Activated naive CD8-positive, alpha-beta T cell treated with anti-CD3 and anti-CD28 coated beads, Interleukin-2, amount 50 U/mL, for 24 hours (primary cell): ENCODE measurements at places on chromosomes 3 and 15.

DNA sequence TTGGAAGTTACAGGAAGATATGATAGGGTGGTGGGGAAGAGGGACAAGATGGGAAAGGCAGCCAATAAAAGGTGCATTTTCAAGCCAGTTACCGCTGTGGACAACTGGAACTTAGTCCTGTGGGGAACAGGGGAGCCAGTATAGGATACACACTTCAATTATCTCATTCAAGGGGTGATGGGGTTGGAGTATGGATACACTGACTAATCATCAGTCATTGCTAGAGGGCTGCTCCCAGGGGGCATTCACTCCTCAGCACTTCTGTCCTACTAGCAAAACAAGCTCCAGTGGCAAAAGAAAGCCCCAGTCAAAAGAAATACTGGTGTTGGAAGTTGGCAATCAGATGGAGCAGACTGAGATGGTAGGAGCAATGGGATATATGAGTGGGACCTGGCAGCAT, 183.4 kb upstream of the GADL1 start:
- no peak for DNase-seq

GRCh38 chr15:59159210-59159609, 47.4 kb upstream of the LDHAL6B start:
- no peak for DNase-seq

DNA sequence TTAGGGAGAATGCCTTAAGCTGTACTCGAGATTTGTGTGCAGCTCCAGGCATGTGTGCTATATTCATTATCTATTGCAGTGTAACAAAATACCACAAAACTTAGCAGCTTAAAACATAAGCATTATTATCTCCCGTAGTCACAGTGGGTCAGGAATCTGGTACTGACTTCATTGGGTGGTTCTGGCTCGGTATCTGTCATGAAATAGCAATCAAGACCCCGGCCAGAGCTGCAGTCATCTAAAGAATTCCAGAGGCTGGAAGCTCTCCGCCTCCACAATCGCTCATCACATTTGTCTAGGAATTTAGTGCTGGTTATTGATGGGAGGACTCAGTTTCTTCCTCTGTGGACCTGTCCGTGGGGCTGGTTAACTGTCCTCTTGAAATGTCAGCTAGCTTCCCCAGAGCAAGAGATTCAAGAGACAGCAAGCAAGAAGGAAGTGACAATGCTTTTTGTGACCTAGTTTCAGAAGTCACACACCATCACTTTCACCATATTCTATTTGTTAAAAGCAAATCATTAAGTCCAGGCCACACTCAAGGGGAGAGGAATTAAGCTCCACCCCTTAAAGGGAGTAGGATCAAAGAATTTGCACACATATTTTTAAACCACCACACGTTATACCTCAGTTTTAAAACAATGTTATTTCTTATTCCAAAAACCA, 76.1 kb downstream of the TOP2B start:
- no peak for DNase-seq

DNA sequence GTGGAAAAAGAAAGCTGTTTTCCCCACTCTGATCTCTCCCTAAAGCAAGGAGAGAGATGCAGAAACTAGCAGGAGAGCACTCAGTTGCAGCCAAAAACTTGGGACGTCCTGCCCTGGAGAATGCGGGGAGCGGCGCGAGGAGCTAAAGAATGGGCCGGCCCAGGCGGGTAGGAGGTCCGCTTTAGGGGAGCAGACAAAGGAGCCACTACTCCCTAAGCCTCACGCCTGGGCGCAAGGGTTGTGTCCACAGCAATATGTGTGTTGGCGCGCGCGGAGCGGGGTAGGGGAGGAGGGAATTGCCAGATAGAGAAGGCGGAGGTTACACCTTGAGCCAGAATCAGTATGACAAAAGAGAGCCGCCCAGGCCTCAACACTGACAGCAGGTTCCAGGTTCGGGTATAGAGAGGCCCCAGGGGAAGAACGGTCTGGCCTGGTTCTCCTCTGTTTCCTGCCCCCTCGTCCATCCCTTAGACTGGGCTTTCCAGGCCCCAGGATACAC, 2.9 kb downstream of the WNT5A start:
- no peak for DNase-seq

GRCh38 chr15:29852201-29852600, 29.9 kb upstream of the TJP1 start:
- no peak for DNase-seq

- DNase-seq = no peak
These were observed 465.1 kb upstream of the PDZRN3 start for GRCh38 chr3:74089814-74090213.

DNA sequence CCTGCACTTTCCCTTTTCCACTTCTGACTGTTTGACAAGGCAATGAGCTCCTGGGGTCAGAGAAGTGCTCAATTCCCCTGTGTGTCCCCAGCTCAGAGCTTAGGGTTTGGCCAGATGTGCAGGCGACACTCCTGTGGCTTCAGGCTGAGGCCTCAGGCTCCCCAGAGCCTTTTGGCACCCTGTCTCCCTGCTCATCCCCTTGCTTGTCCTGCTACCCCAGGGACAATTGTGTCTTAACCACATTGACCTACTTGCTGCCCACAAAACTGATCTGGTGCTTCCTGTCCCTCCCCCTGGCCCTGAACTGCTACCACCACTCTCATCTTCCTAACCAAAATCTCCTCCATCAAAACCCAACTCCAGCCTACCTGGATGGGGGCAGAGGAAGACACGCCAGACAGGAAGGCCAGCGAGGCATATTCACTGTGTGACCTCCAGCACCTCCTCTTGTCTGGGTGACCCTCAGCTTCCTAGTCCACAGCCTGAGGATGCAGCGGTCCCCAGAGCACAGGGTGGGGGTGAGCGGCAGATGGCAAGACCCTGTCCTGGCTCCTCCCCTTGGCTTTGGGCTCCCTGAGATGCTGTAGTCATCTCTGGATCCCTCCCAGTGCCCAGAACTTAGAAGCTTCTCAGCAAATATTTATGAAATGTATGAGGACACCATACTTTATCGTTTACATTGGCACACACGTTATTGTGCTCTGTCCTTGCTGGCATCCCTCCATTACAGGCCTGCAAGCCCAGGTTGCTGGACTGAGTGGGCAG, 98.9 kb upstream of the SLC6A6 start:
- DNase-seq = no peak

- no peak for DNase-seq
These were observed 150.6 kb downstream of the KCNMB2 start for GRCh38 chr3:178686826-178687225.

- DNase-seq = no peak
These were observed 7.9 kb upstream of the PXYLP1 start for GRCh38 chr3:141223673-141224166.

- DNase-seq = no peak
These were observed 147.1 kb upstream of the LPP start for GRCh38 chr3:188006726-188007393.

GRCh38 chr15:91634179-91634578, 219.3 kb upstream of the SLCO3A1 start:
- no peak for DNase-seq

DNA sequence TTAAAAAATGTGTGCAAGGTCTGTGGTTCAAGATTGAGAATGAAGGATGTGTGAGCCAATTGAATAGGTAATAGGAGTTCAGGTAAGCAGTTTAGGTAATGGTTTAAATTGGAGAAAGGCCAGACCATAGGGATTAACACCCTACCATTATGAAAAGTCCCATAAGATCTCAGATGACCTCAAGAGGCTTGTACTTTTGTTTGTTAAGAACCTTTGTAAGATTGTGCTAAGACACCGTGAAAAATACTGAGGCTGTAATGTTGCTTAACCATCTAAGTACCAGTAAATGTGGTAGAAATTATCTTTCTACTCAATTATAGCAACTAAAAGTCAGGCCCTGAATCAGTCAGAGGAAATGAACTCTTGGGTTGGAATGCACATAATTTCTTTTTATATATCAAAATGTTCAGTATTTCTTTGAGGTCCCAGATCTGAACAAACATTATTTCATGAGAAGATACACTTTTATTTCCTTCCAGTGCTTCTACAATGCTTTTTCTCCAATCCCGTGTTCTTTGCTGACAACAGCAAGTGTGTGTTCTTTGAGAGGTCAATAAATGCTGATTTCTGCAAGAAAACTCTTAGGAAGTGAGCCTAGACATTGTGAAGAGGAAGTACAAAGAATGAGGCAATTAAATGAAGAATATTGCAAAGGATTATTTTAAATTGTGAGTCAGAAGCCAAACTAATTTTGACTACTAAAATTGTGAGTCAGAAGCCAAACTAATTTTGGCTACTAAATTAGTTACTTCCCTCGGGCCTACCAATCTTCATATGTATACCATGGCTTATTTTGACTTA, 66.4 kb downstream of the TCF12 start:
- no peak for DNase-seq

GRCh38 chr3:30170681-30171438, 435.5 kb upstream of the TGFBR2 start:
- no peak for DNase-seq

GRCh38 chr3:72049300-72049699, 264.4 kb upstream of the PROK2 start:
- no peak for DNase-seq

GRCh38 chr3:13544951-13545651, 3.8 kb upstream of the FBLN2 start:
- no peak for DNase-seq

DNA sequence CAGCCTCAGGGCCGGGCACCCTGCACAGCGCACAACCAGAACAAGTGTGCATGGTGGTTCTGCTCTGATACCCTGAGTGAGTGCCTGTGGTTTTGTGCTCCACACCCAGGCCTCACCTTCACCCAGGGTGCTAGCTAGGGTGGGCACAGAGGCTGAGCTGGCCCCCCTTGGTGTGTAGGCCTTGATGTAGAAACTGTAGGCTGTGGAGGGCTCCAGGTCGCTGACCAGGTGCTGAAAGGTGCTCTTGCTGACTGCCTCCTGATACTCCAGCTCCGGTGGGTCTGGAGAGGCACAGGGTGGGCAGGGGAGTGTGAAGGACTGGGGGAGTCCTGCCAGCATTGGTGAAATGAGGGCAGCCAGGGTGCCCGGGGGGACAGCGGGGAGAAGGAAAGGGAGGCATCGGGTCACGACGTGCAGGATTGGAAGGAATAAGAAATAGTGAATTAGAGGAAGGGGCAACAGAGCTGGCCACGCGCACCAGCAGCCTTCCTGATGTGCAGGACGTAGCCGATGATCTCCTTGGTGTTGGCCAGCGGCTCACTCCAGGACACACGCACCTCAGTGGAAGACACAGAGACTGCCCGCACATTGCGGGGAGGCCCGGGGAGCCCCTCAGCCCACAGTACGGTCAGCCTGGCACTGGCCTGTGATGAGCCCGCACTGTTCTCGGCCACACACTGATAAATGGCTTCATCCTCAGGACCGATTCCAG, 26.6 kb downstream of the RNU5B-1 start:
- no peak for DNase-seq

DNA sequence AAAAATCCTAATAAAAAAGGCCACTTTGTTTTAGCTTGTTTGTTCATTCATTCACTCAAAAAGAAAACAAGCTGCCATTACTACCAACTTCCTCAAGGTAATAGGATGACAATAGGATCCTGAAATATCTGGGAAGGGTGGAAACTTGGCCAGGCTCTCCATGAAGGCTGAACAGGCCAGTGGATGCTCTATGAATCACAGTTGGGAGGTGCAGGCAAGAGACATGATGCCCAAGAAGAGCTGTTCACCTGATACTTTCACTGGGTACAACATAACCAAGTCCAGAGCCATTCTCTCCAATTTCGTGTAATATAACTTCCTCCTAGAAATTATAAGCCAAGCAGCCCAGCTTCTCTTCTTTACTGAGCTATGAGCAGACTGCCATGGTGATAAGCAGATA, 37.3 kb downstream of the NMNAT3 start:
- no peak for DNase-seq

DNA sequence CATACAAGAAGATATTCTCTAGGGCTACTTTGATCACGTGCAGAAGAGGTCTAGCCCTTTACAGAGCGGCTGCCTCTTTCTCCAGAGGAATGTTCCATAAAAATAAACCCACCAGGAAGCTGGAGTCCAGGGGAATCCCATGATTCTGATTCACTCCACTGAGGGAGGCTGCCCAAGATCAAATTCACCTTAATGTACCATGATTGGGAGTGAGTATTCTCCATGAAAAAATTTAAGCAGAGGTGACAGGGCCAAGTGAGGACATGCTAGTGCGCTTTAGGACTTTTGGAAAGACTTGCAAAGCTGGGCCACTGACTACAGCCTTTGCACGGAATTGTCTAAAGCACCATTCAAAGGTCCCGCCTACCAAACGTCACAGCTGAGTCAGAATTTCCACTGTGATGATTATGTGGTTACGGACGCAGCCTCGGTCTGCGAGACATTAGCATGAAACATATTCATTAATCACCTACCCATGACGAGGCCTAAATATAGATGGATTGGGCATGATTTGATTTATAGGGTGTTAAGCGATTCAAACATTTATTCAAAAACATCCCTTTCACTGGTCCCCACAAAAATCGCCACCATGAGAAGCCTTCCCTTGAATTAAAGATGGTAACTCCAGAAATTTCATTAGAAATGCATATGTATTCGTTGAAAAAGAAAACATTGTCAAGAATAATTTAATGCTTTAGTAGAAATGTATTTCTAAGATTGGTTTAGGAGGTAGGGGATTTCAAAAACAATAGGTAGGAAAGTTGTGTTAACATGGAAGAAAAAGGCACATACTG, 152.6 kb downstream of the GREM1 start:
- no peak for DNase-seq

- no peak for DNase-seq
These were observed 95.0 kb upstream of the PLSCR4 start for GRCh38 chr3:146345900-146346299.
